Foreskin keratinocyte (primary cell): ENCODE measurements at places on chromosomes 2 and 18. TPM values are rescaled to one million over a fixed set of nuclear protein-coding genes. Genes with fewer than 3 reads are reported as not detected.

DNA sequence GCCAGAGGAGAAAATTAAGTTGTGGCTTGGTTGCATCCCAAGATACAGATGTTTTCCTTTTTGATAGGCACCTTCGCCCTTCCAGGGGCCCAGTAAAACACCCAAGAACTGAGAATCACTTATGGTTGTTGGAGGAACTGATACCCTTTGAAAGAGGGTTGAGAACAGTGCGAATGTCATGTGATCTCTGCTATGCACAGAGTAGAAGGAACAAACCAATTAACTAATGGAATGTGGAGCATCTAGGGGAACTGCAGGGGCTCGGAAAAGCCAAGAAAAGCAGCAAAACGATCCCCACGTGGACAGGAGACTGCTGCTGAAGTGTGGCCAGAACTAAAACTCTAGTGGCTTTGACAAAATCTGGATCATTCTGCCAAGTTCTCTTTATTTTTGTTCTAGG lies 58.8 kb downstream of the APOB start:
- no peak for DNase-seq

DNA sequence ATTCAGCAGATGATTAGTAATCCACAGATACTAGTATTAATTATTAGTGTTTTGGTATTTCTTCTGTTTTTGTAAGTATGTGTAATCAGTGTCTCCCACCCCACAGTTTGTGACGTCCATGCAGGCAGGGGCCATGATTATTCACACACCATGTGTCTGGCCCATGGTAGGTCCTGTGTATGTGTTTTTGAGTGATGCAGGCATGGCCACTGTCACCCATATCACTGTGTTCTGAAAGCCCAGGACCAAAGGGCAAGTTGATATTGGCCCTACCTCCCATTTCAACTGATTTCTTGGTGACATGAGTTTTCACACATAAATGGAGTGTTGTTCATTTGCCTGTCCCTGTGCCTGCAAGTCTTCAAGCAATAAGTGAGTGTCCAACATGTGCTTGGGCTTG lies 104.0 kb downstream of the TSHZ1 start:
- DNase-seq = no peak

Gene CDH7
- not detected in 2 replicates for polyA plus RNA-seq

Gene TSPYL6
- not detected in 2 replicates for polyA plus RNA-seq
